T-helper 1 cell (primary cell): ENCODE measurements at places on chromosomes 11 and 22.

DNA sequence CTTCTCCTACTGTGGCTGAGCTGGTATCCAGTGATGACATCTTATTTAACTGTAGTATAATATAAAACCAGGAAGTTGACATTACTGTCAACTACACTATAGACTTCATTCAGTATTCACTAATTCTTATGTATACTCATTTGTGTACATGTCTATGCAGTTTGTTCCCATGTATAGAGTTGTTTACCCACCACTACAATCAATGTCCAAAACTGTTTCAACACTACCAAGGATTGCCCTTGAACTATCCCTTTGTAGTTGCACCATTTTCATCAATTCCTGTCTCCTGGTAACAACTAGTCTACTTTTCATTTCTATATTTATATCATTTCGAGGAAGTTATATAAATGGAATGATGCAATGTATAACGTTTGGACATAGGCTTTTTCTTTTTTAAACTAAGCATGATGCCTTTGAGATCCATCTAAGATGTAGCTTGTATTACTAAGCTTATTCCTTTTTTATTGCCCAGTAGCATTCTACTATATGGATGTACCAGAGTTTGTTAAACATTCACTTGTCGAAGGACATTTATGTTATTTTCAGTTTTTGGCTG is 39.2 kb downstream of the TMEM135 start:
- DNase-seq: no peak

DNA sequence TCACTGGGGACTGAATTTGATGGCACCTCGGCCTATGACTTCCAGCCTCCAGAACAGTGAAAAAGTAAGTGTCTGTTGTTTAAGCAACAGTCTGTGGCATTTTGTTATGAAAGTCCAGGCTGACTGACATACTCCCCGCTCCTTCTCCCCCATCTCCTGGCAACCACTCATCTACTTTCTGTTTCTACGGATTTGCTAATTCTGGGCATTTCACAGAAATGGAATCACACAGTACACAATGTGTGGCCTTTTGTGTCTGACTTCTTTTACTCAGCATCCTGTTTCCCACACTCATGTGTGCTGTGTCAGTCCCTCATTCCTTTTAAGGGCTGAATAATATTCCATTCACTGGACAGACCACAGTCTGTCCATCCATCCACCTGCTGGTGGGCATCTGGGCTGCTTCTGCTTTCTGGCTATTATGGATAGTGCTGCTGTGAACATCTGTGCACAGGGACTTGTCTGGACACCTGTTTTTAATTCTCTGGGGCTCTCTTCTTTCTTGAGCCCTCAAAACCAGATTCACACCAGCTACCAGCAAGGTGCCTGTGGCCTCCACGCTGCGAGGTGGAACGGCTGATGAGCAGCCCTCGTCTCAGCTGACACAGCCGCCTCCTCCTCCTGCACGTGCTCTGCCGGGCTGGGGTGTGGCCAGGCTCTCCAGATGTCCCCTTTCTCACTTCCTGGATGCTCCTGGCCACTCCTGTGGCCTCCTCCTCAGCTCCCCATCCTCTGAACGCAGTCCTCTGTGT is 333.1 kb downstream of the CTTN start:
- DNase-seq: no peak

GRCh38 chr11:44371706-44372105 is 61.8 kb upstream of the ALX4 start:
- no peak for DNase-seq

GRCh38 chr22:43317239-43317638 is 25.9 kb downstream of the SCUBE1 start:
- DNase-seq: no peak

DNA sequence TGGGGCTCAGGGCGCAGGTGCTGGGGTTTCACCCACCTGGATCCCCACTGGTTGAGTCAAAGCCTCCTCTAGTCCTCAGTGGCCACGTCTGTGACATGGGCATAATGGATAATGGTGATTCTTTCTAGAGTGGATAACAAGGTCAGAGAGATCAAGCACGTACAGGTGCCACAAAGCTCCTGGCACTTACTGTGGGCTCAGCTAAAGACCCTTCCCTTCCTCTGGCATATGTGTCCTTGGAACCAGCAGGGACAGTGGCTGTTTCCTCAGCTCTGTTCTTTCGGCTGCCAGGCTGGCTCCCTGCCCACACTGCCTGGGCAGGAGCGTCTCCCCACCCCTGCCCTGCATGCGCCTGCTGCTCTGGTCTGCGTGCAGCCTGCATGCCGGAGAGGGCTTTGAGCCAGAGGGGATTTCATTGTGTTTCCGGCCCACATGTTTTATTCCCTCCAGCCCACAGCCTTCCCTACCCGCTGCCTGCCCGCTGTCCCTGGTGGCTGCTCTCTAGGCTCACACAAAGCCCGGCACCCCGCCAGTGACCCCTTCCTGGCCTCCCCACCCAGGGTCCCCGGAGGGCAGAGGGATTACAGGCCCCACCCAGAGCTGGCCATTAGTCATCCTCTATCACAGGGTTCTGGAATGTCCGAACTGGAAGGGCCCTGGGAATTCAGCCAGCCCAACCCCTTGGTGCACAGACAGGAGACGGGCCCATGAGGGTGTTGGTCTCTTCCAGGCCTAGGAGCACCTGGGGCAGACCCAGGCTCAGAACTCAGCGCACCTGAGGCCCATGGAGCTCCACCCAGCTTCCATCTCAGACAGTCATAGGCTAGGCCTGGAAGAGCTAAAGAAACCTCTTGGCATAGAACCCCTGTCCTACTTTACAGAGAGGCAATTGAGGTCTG is 55.3 kb upstream of the GCAT start:
- no peak for DNase-seq

GRCh38 chr22:38852522-38852921 is 8.7 kb upstream of the NPTXR start:
- DNase-seq: no peak

GRCh38 chr11:93166862-93167261 is 30.9 kb downstream of the SLC36A4 start:
- no peak for DNase-seq

GRCh38 chr11:116548256-116548655 is 224.5 kb downstream of the BUD13 start:
- DNase-seq: no peak

- DNase-seq: no peak
Measured at GRCh38 chr11:70736937-70737640, 338.8 kb downstream of the CTTN start.

GRCh38 chr22:26616650-26617049 is 1.2 kb downstream of the CRYBB1 start:
- DNase-seq: no peak

DNA sequence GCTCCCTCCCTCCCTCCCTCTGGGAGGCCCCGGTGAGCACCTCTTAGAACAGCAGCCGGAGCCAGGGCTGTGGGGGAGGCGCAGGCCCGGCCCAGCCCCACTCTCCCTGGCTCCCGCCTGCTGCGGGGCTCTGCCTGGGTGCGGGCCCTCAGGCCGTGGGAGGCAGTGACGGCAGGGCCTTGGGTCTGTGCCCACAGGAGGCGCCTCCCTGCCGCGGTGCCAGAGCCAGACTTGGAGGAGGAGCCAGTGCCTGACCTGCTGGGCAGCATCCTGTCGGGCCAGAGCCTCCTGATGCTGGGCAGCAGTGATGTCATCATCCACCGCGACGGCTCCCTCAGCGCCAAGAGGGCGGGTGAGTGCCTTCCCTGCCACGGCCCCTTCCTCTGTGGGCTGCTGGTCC is 9.5 kb downstream of the IRF7 start:
- DNase-seq: no peak

GRCh38 chr22:30398685-30399680 is 2.2 kb downstream of the SEC14L2 start:
- DNase-seq: no peak
